NCI-H1105 treated with DMSO at 0.1 percent for 48 hours (cell line): ENCODE measurements at places on chromosomes 1 and 21.

DNA sequence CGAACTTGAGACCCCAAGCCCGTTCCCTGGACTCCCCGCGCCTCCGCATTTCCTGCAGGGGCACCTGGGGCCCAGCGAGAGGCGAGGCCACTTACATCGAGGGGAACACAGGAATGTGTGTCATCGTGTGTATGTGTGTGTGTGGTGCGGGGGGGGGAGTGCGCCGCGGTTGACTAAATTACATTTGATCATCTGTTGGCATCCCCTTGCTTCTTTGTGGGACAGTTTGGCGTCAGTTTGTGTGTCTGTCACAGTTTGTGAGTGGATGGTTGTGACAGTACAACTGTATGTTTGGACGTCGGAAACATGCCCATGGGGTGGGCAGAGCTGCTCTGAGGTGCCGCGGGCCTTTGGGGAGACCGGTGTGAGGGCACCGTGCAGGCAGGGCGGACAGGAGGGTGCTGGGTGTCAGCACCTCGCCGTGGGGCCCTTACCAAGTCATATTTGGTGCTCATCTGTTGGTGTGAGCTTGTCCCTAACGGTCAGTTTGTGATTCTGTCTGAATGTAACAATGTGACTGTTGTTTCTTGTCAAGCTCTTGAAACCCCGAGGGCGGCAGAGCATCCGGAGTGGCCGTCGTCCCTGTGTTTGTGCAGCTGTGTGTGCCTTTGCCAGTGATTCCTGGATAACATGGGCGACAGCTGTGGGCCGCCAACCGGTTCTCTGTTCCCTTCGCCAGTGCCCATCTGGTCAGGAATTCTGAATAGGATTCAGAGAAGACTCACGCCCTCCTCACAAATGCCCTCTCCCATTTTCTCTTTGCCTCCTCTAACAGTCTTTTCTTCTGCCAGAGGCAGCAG lies 899 bp downstream of the OPRD1 start:
- peak; percentile 58 for DNase-seq

DNA sequence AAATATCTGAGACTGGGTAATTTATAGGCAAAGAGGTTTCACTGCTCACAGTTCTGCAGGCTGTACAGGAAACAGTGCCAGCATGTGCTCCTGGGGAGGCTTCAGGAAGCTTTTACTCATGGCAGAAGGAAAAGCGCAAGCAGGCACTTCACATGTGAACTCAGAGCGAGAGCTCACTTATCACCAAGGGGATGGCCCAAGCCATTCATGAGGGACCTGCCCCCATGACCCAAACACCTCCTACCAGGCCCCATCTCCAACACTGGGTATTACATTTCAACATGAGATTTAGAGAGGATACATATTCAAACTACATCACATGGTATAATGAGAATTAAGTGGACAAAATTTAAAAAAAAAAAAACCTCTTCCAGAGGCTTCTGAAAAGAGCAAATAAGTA lies 13.7 kb downstream of the WASF2 start:
- no peak for DNase-seq

DNA sequence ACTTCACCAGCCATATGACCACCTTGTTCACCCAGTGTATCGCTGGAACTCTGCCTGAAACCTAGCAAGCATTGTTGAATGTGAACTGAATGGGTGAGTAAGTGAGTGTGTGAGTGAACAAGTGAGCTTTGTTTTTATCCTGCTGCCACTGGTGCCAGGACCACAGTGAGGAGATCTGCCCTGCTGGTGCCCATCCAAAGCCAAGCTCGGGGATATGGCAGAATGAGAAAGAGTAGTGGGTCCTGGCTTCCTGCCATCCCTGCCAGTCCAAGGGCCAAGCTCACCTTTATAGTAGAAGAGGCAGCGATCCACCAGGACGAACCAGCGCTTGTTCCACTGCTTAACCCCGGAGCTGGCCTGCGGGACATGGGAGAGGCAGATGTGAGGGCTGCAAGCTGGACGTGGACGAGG lies 53.4 kb upstream of the GOLT1A start:
- DNase-seq: no peak

GRCh38 chr1:12143631-12144155 lies 23.1 kb upstream of the TNFRSF1B start:
- DNase-seq: peak; percentile 19

DNA sequence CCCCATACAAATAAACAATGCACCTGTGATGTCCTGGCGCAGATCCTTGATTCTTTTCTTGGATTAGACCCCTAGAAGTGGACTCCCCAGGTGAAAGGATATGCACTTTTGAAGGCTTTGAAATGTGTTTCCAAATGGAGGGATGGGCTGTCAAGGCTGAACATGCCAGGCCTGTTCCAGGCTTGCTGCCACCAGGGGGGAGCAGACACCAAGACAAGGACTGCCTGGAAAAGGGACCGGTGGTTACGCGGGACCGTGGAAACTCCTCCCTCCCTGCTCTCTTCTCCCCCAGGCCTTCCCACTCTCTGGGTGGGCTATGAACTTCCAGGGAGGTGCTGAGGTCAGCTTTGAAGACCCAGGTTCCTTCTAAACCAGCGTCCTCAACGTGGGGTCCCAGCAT lies 12.7 kb downstream of the C1QB start:
- DNase-seq: no peak

GRCh38 chr1:233945573-233945972 lies 41.1 kb downstream of the SLC35F3 start:
- DNase-seq: no peak

GRCh38 chr1:56496821-56497772 lies 82.3 kb downstream of the PLPP3 start:
- peak; percentile 29 for DNase-seq

DNA sequence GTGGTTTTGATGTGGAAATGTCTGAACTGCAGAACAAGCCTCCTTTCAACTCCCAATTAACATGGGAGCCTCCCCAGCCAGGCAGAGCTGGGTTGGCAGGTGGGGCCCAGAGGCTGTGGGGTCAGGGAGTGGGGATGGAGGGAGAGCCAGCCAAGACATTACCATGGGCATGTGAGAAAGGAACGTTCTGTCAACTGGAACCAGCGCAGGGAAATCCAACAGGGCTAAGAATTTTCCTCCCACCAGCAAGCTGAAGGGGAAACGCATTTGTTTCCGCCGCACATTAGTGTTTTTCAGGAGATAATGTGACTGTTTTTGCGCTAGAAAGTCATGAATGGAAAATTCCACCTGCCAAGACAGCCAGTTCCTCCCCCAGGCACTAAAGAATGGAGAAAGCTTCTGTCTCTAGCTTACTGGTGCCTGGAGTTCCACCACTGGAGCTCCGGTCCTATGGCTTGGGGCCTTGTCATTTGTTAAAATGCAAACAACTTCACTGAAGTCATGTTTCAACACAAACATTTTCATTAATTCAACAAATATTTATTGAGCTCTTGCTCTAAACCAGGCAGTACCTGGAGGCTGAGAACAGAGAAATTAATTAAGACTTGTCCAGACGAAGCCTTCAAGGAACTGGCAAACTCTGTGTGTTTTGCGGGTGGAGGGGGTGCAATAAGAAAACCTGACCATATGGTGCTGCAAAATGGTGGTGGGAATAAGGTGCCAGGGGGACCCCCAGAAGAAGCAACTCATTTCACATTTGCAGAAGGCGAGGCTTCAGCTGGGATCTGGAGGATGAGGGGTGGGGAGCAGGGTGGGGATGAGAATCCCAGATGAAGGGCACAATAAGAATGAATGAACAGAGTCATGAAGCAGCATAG lies 305.1 kb downstream of the MATN1 start:
- DNase-seq: no peak

DNA sequence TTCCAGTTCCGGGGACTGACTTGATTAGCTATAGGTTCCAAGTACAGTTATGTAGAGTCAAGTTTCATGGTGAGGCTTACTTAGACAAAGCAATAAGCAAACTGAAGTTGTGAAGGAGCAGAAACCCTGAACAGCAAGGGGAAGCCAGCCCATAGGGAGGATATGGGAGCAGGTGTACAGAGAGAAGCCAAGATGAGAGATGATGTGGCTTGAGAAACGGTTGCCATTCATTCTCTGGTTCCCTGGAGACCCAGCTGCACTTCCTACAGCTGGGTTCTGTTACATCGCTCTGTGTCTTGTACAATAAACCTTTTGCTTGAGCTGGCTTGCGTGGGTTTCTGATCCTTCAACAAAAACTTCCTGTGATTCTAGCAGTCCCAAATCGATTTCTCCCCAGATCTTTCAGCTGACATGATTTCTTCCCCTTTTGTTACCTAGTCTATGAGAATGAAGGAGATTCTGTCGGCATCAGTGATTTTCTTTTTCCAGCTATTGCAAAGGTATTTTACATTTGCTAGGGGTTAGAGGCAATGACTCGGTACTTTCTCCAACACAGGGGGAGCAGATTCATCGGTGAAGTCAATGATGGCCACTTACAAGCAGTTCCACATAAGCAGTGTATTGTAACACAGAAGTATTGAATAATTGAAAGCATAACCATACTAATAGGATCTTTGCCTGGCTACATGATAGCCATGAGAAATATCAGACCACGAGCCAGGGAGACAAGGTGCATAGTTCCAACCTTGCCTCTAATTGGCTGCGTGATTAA lies 67.3 kb downstream of the URB2 start:
- no peak for DNase-seq

DNA sequence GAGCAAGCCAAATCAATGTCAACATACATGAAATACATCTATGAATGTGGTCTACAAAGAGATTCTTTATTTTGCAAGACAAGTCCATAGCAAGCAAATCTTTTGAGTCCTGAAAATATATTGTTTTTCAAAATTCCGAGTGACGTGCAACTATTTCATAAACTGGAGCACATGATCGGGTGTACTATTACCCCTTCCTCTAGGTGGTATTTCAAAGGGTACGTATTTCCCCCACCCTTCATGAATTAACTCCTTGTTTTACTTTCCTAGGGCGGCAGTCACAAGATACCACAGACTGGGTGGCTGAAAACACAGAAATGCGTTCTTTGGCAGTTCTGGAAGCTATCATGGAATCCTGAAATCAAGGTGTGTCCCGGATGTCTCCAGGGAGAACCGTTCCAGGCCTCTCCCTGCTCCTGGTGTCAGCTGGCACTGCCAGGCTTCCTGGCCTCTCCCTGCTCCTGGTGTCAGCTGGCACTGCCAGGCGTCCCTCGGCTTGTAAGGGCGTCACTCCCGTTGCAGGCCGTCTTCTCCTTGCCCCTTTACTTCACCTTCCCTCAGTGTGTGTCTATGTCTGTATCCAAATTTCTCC lies 55.3 kb downstream of the RIPK4 start:
- no peak for DNase-seq

GRCh38 chr1:53685272-53686051 lies 53.5 kb downstream of the GLIS1 start:
- DNase-seq: peak; percentile 6

DNA sequence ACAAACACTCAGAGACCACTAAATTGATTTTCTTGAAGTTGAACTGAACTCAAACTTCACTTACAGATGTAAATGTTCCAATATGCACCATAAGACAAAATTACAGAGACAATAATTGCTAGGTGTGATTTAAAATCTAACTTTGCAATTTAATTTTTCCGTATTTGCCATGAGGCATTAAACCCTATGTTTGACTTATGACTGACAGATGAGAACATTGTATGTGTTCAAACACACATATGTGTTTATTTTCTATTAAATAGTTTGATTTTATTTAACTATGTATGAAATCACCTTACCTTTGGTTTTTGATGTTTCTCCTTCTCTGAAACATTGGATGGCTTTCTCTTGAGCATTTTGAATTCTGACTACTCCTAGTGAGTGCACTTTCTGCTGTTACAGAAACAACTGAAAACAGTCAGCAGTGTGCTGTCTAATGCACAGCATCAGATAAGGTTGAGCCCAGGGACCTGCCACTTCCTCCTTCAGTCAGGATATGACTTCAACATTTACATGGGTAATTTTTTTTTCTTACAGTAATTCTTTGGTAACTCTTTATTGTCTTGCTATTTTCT lies at the start of gene SAMSN1:
Gene SAMSN1 (minus strand): TSS at position 410 of the 575 bp plus-strand sequence. CDS start 54 bp downstream, at position 356.
- no peak for DNase-seq

DNA sequence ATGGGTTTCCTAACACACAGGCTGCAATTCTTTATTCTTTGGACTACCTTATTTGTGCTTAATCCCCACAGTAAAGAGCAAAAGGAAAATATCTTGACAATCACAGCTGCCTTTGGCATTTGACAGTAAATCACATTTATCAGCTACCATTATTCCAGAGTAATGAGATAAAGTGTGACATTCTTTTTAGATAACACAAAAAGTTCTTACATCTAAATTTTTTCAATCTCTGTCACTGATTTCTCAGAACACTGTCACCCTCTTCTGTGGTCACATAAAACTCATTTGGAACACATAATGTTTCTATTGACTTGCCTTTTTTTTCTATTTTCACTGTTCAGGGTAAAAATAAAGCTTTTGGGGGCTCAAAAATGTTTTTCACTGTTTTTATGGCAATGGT lies 484.6 kb downstream of the LTN1 start:
- DNase-seq: no peak

GRCh38 chr1:15678578-15678977 lies 5.5 kb upstream of the PLEKHM2 start:
- no peak for DNase-seq

- DNase-seq: no peak
These were observed 747 bp downstream of the ADAMTS1 start for GRCh38 chr21:26844258-26845065.

- DNase-seq: no peak
These were observed 211.6 kb upstream of the PTBP2 start for GRCh38 chr1:96509951-96510350.

- no peak for DNase-seq
These were observed 121.9 kb downstream of the KCNT2 start for GRCh38 chr1:196486346-196486745.

- DNase-seq: no peak
These were observed 631 bp upstream of the LAPTM5 start for GRCh38 chr1:30758121-30758688.

- DNase-seq: peak; percentile 71
These were observed 221.4 kb upstream of the PKN2 start for GRCh38 chr1:88462488-88463261.

GRCh38 chr1:210689826-210690225 lies 361.1 kb downstream of the HHAT start:
- DNase-seq: no peak

- no peak for DNase-seq
These were observed 72.3 kb upstream of the CAPZB start for GRCh38 chr1:19557609-19558051.

GRCh38 chr1:112594208-112594876 lies 24.6 kb downstream of the ST7L start:
- peak; percentile 67 for DNase-seq

- no peak for DNase-seq
These were observed 116.5 kb downstream of the ZP4 start for GRCh38 chr1:237774246-237774645.

- no peak for DNase-seq
These were observed 817.9 kb upstream of the NEGR1 start for GRCh38 chr1:73100216-73100615.

DNA sequence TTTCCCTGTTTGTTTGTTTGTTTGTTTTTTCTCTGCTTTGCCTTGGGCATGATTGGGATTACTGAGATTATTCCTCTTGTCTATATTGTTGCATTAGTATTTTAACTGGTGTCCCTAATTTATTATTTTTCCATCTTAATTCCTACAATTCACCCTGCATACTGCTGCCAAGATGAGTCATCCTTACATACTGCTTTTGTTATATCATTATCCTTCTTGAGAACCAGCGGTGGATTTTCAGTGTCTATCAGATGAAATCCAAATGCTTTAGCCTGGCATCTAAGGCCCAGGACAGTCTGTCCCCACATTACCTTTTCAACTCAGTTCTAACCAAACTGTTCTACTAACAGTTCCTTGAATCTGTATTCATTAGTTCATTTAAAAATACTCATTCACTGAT lies 101.7 kb downstream of the OLFML2B start:
- no peak for DNase-seq
